ENCODE measurements at places on chromosomes 5 and 9.

DNA sequence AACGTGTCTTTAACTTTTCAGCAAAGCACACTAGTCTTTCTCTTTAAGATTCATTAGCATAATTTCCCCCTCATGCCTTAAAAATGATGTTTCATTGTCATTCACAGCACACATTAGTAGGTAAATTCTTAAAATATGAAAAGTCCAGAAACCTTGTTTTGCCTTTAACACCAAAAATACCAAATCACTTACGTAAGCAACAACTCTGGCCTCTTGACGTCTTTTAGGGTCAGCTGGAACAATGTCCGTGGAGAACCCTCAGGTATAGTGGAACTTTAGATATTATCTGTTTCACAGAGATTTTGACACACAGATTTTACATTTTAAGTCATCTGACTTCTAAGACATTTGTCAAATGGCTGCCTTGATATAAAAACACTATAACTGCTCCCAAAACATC is 30.9 kb downstream of the LNPEP start:
- DNase-seq = no peak

DNA sequence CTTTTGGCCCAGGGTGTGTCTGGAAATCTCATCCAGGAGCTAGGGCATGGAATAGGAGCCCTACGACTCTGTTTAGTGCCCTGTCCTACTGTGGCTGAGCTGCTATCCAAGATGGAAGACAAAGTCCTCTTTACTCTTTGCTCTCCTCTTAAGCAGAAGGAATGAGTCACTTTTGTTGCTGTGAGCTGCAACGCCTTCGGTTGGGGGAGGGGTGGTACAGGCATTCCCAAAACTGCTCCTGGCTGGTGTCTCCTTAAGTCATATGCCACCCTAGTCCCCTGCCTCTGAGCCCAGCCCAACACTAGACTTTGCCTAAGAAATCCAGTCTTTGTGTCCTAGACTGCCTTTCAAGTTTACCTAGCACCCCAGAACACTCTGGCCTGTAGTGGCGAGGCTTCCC is 99.9 kb downstream of the PRR16 start:
- no peak for DNase-seq

- no peak for DNase-seq
Observed at GRCh38 chr9:109411798-109412352, 86.2 kb downstream of the PTPN3 start.

GRCh38 chr5:69134126-69134525 is 32.8 kb upstream of the CCNB1 start:
- DNase-seq = no peak

DNA sequence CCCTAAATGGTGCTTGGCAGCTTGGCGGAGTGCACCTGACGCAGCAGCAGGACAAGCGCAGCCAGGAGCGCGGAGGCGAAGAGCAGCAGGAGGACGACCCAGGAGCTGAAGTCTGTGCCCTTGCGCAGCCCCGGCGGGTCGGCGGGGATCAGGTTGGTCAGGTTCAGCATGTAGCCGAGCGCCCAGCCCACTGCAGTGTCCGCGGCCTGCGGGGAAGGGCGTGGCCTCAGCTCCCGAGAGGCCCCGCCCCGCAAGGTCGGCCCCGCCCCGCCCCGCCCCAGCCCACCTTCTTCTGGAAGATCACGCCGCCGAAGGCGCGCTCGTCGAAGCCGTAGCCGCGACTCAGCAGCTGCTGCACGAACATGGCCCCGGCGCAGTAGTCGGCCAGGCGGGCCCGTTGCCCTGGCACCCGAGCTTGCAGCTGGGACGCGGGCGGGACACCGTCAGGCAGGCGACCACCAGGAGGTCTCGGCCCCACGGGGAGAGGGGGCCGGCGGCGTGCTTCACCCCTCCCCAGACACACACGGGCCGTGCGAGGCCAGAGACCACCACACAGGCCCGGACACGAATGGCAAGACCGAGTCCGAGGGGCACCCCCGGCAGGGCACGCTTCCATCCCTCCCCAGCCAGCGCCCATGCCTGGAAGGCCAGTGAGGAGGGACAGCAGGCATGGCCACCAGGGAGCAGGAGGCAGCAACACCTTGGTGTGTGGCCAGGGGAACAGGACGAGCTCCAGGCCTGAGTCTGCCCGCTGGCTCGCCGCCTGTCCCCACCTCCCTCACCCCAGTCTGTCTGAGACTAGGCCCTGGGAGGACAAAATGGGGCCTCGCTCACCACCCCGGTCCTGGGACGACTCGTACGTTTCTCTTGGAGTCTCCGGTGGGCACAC is 2.9 kb upstream of the NPDC1 start:
- no peak for DNase-seq

DNA sequence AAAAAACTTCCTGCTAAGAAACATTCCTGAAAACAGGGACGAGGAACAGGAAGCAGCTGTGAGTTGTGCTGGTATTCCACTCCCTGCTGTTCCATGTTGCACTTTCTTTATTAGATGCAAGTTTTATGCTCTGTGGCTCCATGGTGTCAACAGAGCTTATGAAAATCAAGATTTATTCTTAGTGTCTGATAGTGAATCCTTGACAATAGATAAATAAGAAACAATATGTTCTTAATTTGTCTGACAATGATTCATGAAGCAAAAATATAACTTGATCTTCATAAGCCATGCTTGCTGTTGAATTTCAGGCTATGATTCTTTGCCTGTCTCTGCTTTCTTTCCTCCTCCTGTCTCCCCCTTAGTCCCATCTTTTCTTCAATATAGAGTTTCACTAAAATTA is 119.6 kb downstream of the DROSHA start:
- no peak for DNase-seq
